Heart left ventricle (tissue), 16 donors: ENCODE measurements at places on chromosomes 4 and X.

- H3K36me3 ChIP-seq, result no peaks in the 10 kb centered on the region
- H3K4me3 ChIP-seq, result no peak overlapping the region
- no peak for DNase-seq
- no peaks in the 10 kb centered on the region for H3K27me3 ChIP-seq
- H3K27ac ChIP-seq, result no peak overlapping the region
- no peaks in the 10 kb centered on the region for H3K4me1 ChIP-seq
Observed at GRCh38 chr4:164215113-164215741, 538.7 kb upstream of the SMIM31 start.

DNA sequence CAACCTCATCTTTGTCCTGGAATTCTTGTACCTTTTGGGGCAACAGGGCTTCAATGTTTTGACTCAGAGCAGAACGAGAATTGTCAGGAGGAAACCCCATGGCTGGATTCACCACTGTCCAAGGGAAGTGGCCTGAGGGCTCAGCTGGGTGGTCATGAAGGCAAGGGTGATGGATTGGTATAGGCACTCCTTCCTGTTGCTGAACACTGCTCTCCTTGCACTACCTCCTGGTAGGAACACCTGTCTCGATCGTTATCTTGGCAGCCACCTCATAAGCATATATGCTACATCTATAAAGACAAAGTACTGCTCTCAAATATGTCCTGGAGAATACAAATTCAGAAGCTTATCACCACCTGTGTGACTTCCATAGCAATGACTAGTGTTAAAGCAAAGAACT lies 79.8 kb downstream of the CCNG2 start:
- H3K36me3 ChIP-seq, result no peaks in the 10 kb centered on the region
- no peaks in the 10 kb centered on the region for H3K4me1 ChIP-seq
- H3K27me3 ChIP-seq, result peaks cover 5% of the 10 kb centered on the region
- no peak overlapping the region for H3K27ac ChIP-seq

DNA sequence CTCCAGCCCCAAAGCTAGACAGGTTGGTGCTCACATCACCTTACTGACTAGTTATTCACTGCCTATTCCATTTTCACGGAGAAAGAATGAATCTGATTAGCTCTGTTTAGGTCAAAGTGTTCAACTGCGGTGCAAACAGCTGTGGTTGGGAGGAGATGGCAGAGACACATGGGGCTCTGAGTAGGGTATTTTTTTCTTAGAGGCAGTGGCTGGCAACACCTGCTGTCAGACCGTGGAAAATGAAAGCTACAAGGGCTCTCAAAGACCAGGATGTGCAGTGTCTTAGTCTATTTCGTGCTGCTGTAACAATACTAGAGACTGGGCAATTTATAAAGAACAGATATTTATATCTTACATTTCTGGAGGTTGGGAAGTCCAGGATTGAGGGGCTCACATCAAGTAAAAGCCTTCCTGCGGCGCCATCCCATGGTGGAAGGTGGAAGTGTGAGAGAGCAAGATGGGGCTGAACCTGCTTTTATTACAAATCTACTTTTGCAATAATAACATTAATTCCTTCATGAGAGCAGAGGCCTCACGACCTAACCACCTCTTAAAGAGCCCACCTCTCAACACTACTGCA lies 10.6 kb downstream of the NYX start:
- H3K27ac ChIP-seq, result no peak overlapping the region
- no peak overlapping the region for H3K4me3 ChIP-seq
- no peaks in the 10 kb centered on the region for H3K4me1 ChIP-seq
- no peaks in the 10 kb centered on the region for H3K36me3 ChIP-seq
- H3K27me3 ChIP-seq, result no peaks in the 10 kb centered on the region

- H3K27ac ChIP-seq, result no peak overlapping the region
- no peaks in the 10 kb centered on the region for H3K4me1 ChIP-seq
- no peak overlapping the region for H3K4me3 ChIP-seq
- no peaks in the 10 kb centered on the region for H3K36me3 ChIP-seq
- DNase-seq, result no peak
- H3K27me3 ChIP-seq, result no peaks in the 10 kb centered on the region
Observed at GRCh38 chr4:100208459-100208858, 18.2 kb upstream of the DDIT4L start.

DNA sequence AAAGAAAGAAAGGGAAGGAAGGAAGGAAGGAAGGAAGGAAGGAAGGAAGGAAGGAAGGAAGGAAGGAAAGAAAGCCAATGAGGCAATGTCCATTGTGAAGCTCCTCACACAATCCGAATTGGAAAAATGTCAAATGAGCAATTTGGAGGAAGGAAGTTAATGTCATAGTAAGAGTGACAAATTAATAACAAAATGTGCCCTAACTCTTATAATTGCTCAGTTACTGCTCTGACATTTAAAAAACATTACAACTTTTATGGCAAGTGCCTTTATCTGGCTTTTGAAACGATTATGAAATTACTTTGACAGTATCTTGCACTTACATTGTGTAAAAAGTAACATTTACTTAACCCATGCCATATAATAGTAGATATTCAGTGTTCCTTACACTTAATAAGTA lies 96.5 kb upstream of the EFHC2 start:
- H3K4me1 ChIP-seq, result no peaks in the 10 kb centered on the region
- no peaks in the 10 kb centered on the region for H3K36me3 ChIP-seq
- DNase-seq, result no peak
- H3K27ac ChIP-seq, result no peak overlapping the region
- H3K27me3 ChIP-seq, result no peaks in the 10 kb centered on the region
